ENCODE measurements at places on chromosomes 2 and 18.

GRCh38 chr18:56615738-56616520 lies 22.5 kb downstream of the TXNL1 start:
- DNase-seq, result no peak

GRCh38 chr18:78794071-78794430 lies 185.6 kb upstream of the SALL3 start:
- DNase-seq, result no peak

DNA sequence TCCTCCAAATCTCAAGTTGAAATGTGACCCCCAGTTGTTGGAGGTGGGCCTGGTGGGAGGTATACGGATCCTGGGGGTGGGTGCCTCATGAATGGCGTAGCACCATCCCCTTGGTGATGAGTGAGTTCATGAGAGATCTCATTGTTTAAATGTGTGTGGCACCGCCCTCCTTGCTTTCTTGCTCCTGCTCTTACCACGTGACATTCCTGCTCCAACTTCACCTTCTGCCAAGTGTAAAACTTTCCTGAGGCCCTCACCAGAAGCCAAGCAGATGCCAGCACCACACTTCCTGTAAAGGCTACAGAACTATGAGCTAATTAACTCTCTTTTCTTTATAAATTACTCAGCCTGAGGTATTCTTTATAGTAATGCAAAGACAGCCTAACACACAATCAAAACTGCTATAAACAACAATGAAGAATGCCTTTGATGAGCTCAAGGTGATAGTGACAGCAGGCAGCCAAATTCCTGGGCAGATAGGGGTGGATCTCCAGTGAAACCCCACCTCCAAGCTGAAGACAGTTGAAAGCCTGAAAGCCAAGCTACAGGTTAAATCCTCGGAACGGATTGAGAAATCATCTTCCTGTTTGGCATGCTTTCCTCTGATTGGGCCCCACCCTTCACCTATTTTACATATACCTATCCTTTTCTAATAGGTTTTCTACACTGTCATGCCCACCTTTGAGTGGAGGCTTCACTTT lies 26.9 kb downstream of the MCEE start:
- no peak for DNase-seq

DNA sequence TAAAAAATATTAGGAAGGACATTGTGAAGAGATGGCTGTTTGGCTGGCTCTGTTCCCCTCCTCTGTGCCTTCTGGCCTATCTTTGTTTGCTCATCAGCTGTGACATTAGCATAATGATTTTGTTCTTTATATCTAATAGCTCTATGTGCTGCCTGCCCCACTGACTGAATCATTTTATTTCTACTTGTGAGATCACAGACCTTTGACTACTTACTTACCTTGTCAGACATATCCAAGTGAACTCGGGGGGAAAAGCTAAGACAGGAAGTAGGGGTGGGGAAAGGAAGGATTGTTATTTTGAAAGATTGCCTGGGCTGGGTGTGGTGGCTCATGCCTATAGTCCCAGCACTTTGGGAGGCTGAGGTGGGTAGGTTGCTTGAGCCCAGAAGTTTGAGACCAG lies 104.2 kb downstream of the ASAP2 start:
- no peak for DNase-seq

- no peak for DNase-seq
Observed at GRCh38 chr2:84132370-84132769, 326.7 kb downstream of the SUCLG1 start.

DNA sequence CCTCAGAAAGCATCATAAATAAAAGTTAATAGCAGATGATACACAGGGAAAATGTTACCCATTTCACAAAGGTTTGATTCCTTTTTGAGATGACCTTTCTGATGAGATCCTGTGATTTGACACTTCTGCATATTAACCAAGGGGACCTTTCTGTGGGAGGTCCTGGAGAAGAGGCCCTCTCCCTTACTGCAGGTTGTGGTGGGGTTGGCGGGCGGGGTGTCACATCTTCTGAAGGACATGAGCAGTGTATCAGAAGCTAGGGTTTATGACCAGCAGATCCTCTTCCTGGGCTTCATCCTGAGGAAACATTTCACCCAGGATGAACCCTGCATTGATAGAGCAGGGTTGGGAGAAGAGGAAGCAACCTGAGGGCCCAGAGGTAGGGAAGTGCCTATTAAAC lies 37.2 kb upstream of the SCLY start:
- no peak for DNase-seq

Measured in hematopoietic multipotent progenitor cell treated with erythropoietin and hydrocortisone succinate and interleukin-3 and kit ligand, for 8 days (in vitro differentiated cells).